ENCODE measurements at places on chromosomes 2 and 18.

- no peak for DNase-seq
Observed at GRCh38 chr18:46295416-46295815, 191.2 kb downstream of the HAUS1 start.

DNA sequence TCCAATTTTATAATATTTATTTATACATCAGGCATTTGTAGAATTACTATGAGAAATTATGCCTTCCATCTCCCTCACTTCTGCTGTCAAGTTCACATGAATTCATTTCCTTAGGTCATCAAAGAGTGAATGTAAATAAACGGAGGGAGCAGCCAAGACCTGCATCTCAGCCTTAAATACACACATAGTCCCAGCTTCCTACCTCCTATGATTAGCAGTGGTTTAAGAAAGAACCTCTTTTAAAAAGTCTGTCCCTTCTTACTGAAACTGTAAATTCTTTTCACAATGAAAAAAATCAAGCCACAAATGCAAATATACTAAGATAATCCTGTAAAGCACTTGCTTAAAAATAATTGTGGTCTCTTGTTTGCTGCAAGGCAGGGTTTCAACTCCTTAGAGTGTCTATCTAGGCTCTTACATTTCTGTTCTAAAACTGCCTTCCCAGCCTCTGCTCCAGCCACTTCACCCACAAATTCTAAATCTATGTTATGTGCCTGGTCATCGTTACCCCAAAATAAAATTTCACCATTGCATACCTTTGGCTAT is 532.7 kb upstream of the FSHR start:
- DNase-seq: no peak

- no peak for DNase-seq
Observed at GRCh38 chr18:46340716-46341115, 236.5 kb downstream of the HAUS1 start.

DNA sequence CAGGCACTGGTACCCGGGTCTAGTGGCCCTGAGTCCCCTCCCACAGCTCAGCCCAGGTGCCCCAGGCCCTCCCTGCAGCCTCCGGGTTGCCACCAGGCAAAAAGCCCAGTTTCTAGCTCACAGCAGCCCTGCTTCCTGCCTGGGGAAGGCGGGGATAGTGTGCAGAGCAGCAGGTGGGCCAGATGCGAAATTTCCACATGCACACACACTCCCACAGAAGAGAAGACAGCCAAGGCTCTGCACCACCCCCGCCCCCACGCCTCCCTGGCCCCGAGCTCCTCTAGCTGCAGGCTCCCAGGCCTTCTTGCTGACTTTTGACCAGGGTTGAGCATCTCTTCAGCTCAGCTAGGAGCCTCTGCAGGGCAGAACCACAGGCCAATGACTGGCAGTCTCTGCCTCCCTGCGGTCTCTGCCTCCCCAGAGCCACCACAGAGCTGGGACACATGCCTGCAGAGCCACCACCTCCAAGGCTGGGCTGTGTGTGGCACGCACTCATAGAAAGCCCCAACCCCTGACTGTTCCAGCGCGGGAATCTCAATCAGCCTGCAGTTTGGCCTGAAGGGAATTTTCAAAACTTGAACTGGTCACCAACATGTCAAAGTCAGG is 7.2 kb downstream of the SLC66A2 start:
- no peak for DNase-seq

DNA sequence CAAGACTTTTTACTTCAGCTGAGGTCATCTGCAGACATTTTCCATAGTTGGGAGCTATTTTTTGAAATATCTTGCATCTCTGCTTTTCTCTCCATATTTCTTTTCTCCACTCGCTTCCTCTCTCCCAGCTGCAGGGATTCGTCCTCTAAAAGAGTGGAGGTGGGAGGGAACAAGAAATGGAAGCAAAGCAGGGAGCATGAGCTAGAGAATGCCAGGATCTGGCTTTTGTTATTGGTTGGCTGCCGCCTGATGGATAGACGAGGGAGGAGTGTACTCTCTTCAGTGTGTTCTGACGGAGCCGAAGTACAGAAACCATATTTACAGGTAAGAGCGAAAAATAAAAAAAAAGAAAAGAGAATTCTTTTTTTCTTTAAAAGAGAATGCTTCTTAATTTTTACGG is at the start of gene CSRNP3:
Gene CSRNP3, plus strand, starts transcription at position 282 of the 400 bp plus-strand sequence. CDS start 125,368 bp downstream, outside the sequence.
- DNase-seq: no peak

GRCh38 chr2:41836948-41837347 is 210.9 kb upstream of the PKDCC start:
- no peak for DNase-seq

DNA sequence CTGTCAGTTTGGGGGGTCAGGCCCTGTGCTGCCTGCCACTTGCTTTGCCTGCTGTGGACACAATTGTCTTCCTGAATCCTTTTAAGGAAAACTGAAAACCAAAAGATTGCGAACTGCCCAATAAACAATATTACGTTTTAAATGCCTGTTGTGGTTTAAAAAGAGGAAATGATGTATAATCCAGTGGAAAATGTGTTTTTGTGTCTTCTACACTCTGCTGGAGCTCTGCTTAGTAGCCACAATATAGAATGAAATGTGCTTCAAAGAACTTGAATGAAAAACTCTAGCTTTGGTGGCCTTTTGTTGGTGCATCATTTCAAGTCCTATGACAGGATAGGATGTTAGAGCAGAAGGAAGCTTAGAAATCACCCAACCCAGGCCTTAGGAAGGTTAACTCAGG is 23.2 kb upstream of the CABYR start:
- DNase-seq: no peak

DNA sequence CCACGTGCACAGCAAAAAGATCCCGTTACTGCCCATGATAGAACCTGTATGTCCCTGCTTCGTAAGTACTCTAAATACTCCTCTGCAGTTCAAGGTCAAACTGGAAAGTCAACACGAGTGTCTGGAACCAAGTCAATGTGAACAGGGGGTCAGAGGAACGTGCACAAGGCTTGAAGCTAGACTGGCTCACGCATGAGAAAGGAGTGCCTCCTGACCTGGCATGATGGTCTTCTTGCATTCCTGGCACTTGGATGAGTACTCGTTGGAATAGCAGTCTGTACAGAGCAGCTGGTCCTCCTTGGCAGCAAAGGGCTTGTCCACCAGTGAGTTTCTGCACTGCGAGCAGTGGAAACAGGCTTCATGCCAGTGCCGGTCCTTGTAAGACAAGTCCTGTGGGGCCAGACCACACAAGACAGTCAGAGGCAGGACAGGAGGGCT is 25.5 kb downstream of the FHL2 start:
- DNase-seq: no peak

GRCh38 chr2:147331790-147332419 is 512.9 kb upstream of the ACVR2A start:
- DNase-seq: peak; percentile 18

- DNase-seq: no peak
Observed at GRCh38 chr2:11631462-11631861, 38.5 kb downstream of the NTSR2 start.

- no peak for DNase-seq
Observed at GRCh38 chr2:204706939-204707338, 161.7 kb downstream of the PARD3B start.

DNA sequence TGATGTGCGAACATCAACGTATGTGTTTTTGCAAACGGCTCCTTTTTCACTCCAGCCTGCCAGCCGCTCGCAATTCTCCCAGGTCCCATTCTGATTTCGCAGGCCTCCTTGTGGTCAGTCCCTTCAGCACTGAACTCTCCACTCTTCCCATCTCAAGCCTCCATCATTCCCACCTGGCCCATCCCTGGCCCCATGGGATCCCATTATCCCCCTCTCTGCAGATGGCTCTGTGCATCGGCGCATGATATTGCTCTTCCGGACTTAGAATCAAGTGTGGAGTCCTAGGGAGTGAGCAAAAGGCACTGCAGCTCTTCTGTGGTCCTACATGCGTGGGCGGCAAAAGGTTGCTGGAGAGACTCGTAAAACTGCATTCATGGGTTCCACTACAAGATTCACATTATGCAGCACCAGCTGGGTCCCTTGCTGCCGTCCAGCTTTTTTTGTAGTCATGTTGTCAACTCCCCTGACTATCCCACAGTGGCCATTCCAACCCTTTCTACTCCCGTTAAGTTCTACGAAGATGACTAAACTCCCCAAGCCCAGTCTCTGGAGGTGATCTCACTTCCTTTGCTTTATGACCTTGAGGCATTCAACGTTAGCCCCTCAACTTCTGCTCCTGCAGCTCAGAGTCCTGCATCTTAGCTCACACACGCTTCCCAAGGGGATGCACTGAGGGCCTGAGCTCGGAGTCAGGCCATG is 125.3 kb upstream of the NRP2 start:
- no peak for DNase-seq

DNA sequence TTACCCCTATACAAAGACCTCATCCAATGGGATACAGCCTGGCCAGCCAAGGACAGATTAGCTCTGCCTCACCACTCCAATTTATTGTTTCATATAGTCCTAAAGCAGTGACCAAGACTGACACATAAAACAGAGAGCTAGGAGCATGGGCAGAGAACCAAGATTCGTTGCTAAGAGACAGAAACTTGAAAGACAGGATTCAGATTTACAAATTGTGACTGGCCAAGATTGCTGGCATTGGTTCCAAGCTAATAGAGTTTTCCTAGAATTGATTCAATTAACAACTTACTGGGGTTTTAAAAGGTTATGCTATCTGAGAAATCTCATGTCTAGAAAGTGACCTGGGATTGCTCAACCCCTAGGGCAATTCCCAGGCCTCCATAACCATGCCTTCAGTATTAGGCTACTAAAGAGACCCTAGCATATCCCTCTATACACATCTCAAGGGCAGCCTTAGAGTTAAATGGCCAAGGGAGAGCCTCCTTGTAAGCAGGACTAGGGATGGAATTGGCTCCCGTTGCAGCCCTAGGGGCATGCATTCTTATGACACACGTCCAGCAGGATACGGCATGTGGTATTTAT is 75.6 kb downstream of the ICOS start:
- no peak for DNase-seq

DNA sequence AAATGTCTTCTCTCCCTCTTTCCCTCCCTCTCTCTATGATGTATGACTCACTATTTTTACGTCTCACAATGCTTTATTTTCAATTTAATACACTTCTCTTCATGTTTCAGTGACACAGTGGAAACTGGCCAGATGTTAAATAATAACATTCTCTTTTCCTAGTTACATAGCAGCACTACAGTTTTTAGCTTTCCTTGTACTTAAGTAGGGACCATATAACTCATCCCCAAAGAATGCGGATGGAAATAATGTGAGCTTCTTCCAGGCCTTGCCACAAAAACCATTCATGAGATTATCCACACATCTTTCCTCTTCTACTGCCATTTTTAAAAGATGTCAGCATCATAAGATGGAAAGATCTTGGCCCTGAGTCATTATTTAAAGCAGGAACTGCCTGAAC is 789.4 kb downstream of the LRP1B start:
- DNase-seq: no peak

GRCh38 chr2:44920751-44921150 is 20.8 kb upstream of the SIX3 start:
- DNase-seq: no peak

DNA sequence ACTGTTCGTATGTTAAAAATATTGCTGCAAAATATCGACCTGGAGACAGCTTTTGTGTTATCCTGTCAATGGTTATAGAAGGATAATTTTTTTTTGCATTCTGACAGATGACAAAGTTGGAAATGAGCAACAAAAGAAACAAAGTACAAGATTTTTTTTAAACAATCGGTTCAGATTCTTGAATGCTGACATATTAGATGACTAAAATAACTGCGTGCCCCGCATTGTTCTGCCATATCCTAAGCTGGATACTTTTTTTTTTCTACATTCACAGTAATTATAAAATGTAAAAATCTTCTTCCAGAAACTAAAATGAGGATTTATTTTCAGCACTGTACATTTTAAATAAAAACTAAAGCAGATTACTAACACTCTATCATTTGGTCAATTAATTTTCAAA is 67.1 kb downstream of the ABCG8 start:
- no peak for DNase-seq

DNA sequence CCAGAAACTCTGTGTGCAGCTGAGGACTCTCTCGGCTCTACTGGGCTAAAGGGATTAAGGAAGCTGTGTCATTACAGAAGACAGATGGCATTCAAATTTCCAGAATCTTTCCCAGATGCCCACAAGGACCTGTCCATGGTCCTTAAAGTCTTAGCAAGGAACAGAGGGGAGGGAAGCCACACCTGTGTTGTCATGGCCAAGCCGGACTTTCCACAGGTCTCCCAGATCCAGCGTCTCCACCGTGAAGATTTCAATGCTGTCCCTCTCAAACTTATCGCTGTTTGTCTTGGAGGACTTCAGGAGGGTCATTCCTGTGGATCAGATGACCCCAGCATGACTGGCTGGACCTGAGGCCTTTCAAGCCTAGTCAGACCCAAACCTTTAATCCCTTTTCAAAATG is 114.5 kb downstream of the LOXHD1 start:
- DNase-seq: no peak

DNA sequence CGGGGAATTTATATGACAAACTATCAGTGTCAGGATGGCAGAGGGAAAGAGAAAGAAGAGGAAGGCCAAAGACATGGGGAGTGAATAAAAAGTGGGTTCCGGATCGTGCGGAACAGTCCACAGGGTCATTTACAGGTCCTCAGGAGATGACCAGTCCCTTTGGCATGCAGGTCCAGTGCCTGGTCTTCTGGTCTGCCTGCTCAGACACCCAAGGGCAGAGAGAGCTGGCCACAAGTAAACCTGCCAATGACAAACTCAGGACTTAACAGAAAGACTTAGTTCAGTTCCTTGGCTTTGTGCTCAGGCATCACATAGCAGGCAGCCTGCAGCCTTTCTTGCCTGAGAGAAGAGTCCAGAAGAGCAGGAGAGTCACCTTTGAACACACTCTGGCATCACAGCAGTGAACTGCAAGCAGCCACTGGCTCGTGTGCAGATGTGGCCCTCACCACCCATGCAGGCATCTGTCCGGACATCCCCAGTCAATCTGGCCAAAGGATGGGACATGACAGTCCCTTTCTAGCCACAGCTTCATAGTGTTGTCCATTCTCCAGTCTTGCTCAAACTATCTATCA is 14.0 kb downstream of the TMEM127 start:
- no peak for DNase-seq

- no peak for DNase-seq
Observed at GRCh38 chr18:23661735-23662308, 889 bp downstream of the ANKRD29 start.

GRCh38 chr2:159009940-159010339 is 41.5 kb downstream of the TANC1 start:
- no peak for DNase-seq

DNA sequence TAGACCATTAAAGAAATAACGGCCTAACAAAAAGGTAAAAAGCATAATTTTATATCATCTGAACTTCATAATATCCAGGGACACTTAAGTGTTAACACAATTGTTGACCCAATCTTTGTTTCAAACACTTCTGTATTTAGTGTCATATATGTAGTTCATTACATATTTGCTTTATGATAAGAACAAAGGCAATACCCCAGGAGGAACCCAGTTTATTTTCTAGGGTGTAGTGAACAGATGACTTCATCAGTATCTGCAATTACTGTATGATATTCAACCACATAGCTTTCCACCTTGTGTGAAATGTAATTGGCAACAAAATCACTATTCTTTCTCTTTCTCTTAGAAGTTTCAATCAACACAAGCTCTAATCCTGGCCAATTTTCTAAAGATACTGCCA is 177.8 kb downstream of the SLC39A10 start:
- no peak for DNase-seq

- no peak for DNase-seq
Observed at GRCh38 chr2:229270551-229271410, at the start of gene PID1. PID1 (minus strand) TSS chr2:229271287; CDS start chr2:229271043, 244 bp downstream.
